ENCODE measurements at places on chromosomes 16 and 17.

DNA sequence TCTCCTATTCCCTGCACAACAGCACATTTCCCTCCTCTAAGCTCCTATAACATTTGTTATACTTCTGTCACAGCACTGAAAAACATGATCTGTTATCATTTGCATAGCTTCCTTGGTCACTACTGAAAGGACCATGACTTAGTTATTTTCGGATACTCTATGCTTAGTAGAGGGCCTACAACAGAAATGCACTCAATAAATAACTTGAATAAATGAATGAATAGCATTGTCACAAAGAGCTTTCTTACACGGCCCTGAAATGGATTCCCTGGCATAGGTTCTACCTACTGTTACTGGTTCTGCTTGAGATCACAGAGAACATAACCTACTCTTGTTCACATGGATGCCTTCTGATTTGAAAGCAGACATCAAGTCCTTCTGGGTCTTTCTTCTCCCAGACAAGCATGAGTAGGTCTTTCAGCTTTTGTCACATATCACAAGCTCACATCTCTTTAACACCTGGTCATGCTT, 41.6 kb downstream of the MYO1D start:
- no peak for DNase-seq

DNA sequence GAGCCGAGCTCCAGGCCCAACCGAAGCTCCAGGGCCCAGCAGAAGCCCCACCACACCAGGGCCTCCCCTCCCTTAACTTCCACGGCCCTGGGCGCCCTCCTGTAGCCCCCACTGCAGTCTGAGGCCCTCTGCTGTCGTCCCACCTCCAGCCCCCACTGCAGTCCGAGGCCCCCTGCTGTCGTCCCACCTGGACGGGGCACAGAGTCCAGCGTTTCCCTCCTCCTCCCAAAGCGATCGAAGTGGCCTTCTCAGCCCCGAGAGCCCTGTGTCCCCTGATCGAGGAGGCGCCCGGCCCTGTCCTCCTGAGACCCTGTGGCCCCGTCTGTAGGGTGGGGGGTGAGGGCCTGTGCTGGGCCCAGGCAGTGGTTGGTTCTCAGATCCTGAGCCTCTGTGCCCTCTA, 25.8 kb upstream of the CACNA1H start:
- no peak for DNase-seq

- DNase-seq: no peak
Measured at GRCh38 chr16:5461574-5461973, 364.0 kb upstream of the EEF2KMT start.

- DNase-seq: no peak
Measured at GRCh38 chr16:66908116-66908515, 10.6 kb downstream of the CDH16 start.

GRCh38 chr17:76845541-76846017, 22.6 kb upstream of the MGAT5B start:
- DNase-seq: no peak

All from EL (cell line).